ENCODE measurements at places on chromosomes 7 and 10.

- no peak for DNase-seq
Measured at GRCh38 chr10:116156819-116157218, 116.2 kb downstream of the GFRA1 start.

GRCh38 chr10:44126291-44126717 is 258.6 kb downstream of the CXCL12 start:
- no peak for DNase-seq

DNA sequence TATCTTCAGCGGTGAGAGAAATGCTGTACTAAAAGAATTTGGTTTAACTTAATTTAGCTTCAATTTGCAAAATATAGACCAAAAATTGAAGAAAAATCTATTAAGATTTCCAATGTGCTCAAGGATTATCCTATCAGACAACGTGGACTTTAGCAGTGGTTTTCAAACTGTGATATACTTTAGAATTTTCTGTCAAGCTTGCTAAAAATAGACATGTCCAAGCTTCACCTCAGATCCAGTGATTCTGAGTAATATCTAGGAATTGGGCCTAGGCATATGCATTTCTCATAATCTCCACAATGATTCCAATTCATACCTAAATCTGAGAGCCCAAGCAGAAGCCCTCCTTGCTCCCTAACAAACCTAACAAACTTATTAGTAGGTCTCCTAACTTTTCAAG is 3.4 kb downstream of the WASL start:
- no peak for DNase-seq

DNA sequence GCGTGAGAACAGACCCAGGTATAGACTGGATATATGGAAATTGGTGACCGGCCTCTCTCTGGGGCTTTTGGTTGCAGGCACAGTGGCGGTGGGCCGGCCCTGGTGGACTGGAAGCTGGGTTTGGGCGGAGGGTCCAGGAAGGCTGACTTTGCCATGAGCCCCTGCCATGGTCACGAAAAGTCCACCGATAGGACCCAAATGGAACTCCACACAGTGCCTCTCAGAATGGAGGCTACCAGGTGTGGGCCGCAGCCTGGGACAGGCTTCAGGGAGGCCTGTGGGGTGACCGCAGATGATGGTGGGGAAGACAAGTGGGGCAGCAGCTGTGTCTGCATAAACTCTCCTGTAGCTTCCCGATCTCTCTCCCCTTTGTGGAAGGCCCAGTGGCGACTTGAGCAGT is 123.2 kb downstream of the DNAJB6 start:
- DNase-seq, result no peak

- no peak for DNase-seq
Measured at GRCh38 chr10:107701943-107702342, 537.4 kb upstream of the SORCS1 start.

DNA sequence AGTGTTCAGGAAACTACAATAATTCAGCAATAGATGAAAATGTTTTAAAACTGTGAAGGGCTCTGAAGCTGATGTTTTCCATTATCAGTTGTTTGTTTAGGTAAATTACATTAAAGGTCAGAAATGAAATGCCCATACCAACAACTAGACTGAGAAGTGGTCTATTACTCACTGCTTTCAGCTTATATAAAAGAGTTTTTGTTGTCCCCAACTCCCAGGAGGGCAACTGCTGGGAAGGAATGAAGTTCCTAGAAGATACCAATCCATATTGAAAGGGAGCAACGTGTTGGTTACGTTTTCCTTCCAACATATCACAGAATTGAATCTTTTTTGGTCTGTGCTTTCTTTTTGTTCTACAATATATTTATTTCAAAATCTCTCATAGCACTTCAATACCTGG is 330.6 kb upstream of the LRRN3 start:
- no peak for DNase-seq

GRCh38 chr7:102874166-102874829 is 38.5 kb upstream of the LRRC17 start:
- DNase-seq, result no peak

DNA sequence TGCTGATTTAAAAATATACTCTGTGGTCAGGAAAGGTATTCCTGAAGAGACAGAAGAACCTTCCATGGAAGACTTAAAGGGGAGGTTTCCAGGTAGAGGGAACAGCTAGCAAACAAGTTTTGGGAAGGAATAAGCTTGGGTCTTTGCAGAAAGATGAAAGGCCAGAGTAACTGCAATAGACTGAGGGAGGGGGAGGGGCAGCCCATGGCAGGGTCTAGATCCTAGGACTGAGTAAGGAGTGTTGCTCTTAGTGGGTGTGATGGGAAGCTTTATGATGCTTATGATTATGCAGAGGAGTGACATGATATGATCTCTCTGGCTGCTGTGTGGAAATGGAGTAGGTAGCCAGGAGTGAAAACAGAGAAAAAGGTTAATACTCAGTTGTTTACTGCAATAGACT is 90.0 kb upstream of the FEZF1 start:
- DNase-seq, result no peak

DNA sequence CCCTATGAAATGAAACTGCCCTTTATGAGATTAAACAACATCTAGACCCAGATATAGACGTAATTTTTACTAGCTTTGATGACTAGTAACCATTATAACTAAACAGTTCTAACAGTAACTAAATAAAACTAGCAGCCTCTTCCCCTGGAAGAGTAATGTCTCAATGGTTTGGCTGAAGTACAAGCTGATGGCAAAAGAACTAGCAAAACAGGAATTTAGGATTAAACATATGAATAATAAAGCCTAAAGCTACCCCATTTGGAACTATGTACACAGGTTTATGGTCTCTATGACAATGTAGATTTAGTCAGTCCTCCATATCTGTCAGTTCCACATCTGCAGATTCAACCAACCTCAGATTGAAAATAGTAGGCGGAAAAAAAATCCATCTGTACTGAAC is 6.4 kb downstream of the DPY19L1 start:
- DNase-seq, result no peak

- DNase-seq, result no peak
Measured at GRCh38 chr10:59575269-59575668, 134.4 kb downstream of the SLC16A9 start.

DNA sequence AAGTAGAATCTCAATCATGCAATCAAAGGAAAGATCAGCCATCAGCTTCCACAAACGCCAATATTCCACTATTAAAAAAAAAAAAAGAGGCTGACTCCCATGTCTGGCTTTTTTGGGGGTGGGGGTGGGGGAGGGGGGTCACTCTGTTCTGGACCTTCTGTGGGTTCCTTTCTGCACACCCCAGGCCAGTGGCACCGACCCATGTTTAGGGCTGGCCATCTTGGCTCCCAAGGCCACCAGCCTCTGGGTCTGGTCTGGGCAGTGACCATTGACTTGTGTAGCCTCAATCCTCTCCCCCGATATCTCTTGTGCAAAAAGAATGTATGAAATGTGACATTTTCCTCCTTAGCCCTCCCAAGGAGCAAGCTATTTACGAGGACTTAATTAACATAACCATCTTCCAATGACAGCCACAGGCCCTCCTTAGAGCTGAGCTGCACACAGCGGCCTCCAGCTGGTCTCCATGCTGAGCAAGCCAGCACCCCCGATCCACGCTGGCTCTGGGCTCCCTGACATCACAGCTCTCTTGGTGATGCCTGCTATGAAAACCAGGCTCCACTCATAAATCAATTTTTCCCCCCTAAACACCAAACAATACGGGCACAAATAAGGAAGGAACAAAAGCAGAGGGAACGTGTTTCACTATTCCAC is 100.1 kb downstream of the ZRANB1 start:
- no peak for DNase-seq

DNA sequence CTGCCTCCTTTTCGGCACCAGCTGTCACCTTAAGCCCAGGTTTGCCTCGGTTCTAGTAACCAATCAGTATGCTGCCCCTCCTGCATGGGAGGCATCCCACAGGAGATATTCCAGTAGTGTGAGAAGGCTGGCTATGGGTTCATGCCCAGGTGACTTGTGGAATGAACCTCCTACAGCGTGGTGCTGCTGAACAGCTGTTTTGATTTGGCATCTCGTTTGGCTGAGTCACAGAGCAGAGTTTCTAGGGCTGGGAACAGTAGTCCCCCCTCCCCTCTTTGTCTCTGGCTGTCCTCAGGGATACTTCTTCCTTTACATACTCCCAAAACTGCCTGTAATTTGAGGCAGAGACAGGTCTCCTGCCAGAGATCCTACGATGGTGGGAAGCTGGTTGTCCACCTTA is 16.1 kb downstream of the R3HCC1L start:
- DNase-seq, result no peak

DNA sequence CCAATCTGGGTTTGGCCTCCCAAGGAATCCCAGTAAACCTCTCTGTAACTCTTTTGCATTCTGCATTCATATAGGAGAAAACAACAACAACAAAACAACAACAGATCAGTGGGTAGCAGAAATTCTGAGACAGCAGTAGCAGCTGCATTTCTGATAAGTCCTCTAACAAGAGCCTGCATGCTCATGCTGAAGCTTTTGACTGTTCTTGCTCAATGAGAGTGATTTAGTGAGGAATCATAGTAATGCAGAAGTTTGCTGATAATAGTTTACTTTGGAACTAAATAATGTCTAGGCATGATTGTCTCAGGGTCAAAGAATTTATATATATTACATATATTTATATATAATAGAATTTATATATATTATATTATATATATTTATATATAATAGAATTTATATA is 35.2 kb downstream of the BMPER start:
- DNase-seq, result no peak

GRCh38 chr10:100025576-100025975 is 15.8 kb upstream of the DNMBP start:
- no peak for DNase-seq

DNA sequence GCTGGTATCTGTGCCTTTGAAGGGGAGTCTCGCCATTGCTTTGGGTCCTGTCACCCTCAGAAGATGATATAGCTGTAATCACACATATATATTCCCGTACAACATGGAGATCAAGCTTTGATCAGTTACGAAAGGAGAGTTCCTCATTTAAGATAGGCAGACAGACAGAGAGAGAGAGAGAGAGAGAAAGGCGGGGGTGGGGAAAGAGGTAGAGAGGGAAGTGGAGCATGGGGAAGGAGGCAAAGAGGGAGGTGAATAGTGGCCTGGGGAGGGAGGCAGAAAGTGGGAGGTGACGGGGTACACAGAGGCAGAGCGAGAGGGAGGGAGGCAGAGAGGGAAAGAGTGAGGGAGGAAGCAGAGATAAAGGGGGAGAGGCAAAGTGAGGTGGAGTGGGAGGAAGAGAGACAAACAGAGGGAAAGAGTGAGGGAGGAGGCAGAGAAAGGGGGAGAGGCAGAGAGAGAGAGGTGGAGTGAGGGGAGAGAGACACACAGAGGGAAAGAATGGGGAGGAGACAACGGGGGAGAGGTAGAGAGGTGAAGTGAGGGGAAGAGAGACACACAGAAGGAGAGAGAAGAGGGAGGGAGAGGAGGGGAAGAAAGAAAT is 44.6 kb upstream of the C1QL3 start:
- no peak for DNase-seq

- DNase-seq, result no peak
Measured at GRCh38 chr7:107432261-107432660, 37.6 kb upstream of the GPR22 start.

GRCh38 chr10:7291487-7292270 is 119.2 kb downstream of the SFMBT2 start:
- no peak for DNase-seq

DNA sequence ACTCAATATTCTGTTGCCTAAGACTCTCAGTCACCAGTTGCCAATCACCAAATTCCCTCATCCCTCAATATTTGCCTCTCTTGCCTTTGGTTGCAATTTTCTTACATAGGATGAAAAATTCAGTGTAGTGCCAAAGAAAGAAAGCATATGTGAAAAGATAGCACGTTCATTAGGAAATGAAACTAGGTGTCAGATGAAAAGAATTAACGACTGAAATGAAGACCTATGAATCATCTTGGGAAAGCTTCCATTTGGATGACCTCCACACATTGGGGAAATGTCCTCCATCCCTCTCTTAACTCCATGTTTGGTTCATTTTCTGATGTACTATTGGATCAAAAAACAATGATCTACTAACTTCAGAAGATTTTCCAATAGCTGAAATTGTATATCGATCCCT is 145.1 kb upstream of the MEOX2 start:
- no peak for DNase-seq

GRCh38 chr10:91493313-91493712 is 83.2 kb downstream of the HECTD2 start:
- DNase-seq, result no peak

- no peak for DNase-seq
Measured at GRCh38 chr7:16417906-16418305, 3.4 kb downstream of the CRPPA start.

GRCh38 chr7:70867513-70867912 is 264.4 kb upstream of the GALNT17 start:
- no peak for DNase-seq

- no peak for DNase-seq
Measured at GRCh38 chr10:1504940-1505339, 232.4 kb downstream of the ADARB2 start.

- no peak for DNase-seq
Measured at GRCh38 chr7:148905093-148905666, 21.1 kb upstream of the EZH2 start.

DNA sequence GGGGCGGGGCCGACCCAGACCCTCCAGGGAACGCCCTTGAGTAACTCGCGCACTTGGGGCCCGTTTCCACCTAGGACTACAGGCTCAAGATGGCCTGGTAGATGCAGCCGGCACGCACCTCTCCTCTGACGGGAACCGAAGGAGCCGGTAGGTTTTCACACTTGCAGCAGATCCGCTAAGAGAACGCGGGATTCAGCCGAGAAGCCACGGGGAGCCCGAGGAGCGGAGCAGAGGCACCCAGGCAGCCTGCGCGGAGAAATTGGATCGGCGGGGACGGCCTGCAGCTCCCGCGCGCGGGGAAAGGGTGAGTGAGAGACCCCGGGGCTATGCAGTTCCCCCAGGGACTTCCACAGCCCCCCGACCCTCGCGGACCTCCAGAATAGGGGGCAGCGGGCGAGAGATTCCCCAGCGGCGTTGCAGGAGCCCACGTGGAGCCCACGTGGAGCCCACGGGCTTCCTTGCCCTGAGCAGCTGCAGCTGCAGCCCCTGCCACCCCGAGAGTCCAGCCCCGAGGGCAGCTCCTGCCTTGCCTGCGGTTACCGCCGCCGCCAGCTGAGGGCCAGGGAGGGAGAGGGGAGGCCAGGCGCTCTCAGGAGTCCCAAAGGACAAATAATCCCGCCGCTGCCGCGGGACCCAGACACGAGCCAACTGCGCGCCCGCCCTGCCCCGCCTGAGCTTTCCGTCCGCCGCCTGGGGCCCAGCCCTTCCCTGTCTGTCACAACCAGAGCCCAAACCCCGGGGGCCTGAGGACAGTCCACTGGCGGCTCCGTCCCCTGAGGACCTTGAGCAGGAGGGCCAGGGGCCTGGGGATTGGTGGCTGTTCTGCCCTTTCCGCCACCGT is 13.1 kb downstream of the IFT22 start:
- DNase-seq, result no peak

GRCh38 chr7:158840604-158841003 is 11.3 kb upstream of the ESYT2 start:
- DNase-seq, result no peak

GRCh38 chr7:68840991-68841390 is 757.3 kb upstream of the AUTS2 start:
- DNase-seq, result no peak
